A549 (cell line): ENCODE measurements at places on chromosomes 2 and 18.
A peak's percentile ranks its signal among the peaks of the same experiment; 100 is the strongest.

- no peak for DNase-seq
Observed at GRCh38 chr18:25704071-25704470, 352.1 kb upstream of the ZNF521 start.

GRCh38 chr2:133444465-133444864, 123.8 kb downstream of the NCKAP5 start:
- no peak for DNase-seq

GRCh38 chr2:124756048-124756447, 731.0 kb downstream of the CNTNAP5 start:
- no peak for DNase-seq

GRCh38 chr18:49563701-49564517, 2.1 kb downstream of the LIPG start:
- DNase-seq = no peak

GRCh38 chr2:33588232-33588631, 10.9 kb downstream of the FAM98A start:
- no peak for DNase-seq

DNA sequence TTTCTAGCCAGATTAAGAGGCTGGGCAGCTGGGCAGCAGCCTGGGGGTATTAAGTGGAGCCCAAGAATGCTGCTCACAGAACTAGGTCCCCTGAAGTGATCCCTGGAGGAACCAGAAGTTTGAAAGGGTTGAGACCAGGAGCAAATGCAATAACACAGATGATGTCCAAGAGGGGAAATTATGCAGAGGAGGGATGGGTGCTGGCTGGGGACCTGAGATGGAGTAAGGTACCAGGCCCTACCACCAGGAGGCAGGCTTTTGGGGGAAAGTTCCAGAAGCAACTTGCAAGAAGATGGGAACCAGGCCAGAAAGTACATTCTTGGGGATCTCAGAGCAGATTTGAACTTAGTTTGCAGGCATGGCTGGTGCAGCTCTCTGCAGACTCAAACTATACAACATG, 175.1 kb downstream of the NCK2 start:
- DNase-seq = peak; percentile 22

GRCh38 chr2:209757163-209757562, 14.5 kb upstream of the UNC80 start:
- no peak for DNase-seq

- no peak for DNase-seq
Observed at GRCh38 chr2:222239945-222240675, 58.7 kb downstream of the PAX3 start.

- DNase-seq = no peak
Observed at GRCh38 chr2:172833898-172834297, 98.3 kb downstream of the RAPGEF4 start.

GRCh38 chr2:172481507-172482262, 54.3 kb downstream of the ITGA6 start:
- no peak for DNase-seq

DNA sequence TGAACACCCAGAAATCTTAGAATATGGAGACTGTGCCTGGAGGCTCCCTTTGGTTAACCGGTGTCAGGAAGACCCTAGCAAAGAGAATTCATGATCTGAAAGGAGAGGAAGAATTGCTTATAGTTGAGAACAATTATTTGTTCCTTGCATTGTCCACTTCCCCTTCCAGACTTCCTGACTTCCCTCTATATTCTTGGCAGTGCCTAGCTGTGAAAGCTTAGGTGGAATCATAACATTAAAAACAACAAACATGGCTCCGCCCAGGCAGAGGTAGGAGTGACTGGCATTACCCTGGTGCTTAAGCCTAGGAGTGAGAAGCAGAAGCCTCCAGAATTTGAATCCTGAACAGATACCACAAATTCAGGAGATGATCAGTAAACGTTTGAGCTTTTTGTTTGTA, 1.9 kb downstream of the TTL start:
- DNase-seq = no peak

DNA sequence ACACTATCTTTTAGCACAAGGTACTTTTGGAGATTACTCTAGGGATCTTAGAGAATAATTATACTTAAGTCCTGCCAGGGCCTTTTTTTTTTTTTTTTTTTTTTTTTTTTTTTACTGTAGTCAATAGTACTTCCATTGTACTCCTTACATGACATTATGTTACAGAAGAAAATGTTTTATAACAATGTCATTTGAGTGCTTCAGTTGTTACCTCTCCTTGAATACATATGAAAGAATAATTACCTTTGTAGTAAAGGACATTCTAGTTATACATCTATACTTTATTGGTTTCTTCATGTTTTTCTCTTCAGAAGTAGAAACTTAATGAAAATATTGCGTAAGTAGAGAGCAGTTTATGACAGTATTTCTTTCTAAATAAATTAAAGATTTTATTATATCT, 834.9 kb downstream of the DPP10 start:
- no peak for DNase-seq

GRCh38 chr2:137729305-137729704, 235.0 kb upstream of the HNMT start:
- no peak for DNase-seq

DNA sequence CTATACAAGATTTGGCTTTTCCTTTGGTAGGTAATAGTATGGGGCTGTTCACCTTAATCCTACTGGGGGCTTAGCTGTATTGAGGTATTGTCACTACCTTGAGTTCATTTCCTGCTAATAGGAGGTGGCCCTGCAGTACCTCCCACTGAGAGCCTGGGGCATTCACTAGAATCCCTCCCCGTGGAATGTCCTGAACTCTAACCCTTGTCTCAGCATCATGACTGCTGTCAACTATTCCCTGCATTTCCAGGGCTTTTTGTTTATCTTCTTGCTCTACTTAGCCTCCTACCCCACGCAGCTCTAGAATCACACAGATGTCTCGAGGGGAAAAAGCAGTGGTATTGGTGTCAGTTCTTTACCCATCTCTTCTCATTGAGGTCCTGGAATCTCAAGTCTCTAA, 542.3 kb downstream of the METTL4 start:
- DNase-seq = no peak

DNA sequence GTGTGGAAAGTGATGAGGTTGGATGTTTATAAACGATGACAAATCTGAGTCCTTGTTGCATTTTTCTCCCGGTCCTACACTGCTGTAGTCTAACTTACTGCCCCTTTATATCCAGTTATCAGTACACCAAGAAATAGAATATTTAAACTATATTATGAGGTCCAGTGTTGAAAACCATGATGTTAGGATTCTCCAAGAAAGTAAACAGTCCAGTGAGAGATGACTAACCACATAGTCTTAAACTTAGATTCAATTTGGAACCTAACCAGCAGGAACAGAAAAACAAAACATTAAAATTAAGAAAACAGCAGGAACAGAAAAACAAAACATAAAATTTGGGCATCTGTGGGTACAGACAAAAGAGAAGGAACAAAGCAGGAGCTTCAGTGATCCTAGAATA, 143.2 kb downstream of the TPGS2 start:
- no peak for DNase-seq

- DNase-seq = no peak
Observed at GRCh38 chr2:33723329-33723728, 124.2 kb upstream of the FAM98A start.

DNA sequence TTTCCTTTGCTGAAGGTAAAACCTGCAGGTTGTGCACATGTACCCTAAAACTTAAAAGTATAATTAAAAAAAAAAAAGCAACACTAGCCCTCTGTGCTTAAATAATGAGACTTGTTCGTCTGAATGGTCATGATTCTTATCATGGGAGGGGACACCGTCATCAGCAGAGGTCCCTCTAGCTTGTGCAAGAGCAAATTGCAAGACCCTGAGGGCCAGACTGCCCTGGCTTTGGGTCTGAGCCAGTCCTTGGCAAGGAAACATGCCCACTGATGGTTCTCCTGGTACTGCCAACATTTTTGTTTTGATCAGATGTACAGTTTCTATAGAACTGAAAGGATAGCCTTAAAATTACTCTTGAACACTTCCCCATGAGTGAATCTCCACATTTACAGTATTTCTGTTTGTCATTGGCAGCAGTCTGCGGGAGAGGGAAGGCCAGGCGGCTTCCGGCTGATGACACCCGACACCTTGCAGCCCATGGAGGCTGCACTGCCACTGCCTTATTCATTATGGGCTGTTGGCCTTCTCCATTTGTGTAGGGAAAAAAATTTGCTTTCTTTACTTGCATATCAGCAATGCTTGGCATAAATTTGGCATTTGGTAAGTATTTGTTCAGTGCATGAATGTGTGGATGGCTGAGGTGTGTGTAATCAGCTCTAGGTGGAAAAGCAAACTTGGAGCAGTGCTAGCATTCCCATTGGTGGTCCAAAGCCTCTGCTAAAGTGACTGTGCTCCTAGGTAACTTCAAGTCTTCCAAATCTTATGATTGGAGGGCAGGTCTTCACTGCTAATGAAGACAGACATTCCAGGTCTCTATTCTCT, 161.6 kb upstream of the ALKAL2 start:
- DNase-seq = no peak

- peak; percentile 6 for DNase-seq
Observed at GRCh38 chr2:14524041-14524802, 108.3 kb upstream of the LRATD1 start.
